ENCODE measurements at places on chromosomes 11 and 22.

- DNase-seq: no peak
Observed at GRCh38 chr22:26445577-26446275, 16.7 kb downstream of the ASPHD2 start.

GRCh38 chr11:35478471-35479091 is 46.8 kb downstream of the PAMR1 start:
- DNase-seq: no peak

DNA sequence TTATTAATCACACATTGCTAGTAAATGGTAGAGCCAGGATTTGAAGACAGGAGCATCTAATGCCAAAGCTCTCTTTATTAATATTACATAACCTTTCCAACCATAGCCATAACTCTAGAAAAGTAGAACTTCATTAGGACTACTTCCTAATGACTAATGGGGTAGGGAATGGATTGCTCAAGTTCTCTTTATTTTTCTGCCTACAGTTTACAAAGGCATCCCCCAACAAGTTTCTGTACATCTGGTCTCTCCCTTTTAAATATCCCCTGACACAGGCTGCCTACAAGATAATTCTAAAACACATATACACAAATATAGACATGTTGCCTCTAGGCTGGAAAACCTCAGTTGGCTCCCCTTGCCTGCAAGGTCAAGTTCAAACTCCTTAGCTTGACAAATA is 534.9 kb downstream of the SOX6 start:
- DNase-seq: no peak

GRCh38 chr11:95011376-95011775 is 13.7 kb upstream of the KDM4E start:
- no peak for DNase-seq

DNA sequence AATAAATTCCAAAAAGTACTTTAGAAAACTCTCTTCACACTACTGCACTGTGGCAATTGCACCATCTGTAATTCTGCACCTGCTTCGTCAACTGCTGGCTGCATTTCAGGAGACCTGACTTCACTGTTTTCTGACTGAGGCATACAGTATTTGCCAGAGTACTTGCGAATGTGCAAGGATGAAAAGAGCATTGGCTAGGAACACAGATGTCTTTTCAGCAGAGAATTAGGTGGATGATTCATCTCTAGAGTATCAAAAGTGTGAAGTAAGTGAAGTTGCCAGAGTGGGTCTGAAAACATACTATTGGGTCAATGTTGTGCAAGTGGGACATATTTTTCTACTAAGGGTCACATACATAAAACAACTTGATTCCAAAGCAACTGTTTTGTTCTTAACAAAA is 427.5 kb upstream of the CCDC90B start:
- no peak for DNase-seq

DNA sequence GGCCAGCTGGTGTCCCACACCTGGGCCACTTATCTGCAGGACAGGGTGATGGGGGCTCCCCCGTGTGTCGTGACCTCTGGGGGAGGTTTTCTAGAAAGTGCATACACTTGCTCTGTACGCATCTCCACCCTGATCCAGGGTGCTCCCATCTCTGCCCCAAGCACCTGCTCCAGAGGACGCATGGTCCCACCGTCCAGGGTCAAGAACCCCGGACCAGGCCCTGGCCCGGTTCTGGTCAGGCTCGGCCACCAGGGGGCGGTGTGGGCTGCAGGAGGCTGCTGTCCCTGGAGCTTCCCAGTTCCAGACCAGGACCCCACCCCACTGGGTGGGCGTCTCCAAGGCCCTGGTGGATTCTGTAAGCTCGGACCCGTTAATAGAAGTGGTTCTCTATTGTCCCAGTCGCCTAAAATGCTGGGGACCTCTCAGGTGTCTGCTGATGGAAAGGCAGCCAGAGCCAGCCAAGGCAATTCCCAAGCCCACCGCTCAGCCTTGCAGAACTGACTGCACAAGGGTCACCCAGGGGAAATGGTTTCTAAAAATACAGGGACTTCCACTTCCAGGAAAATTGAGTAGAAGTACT is 34.7 kb upstream of the SEPTIN5 start:
- DNase-seq: peak; percentile 22

DNA sequence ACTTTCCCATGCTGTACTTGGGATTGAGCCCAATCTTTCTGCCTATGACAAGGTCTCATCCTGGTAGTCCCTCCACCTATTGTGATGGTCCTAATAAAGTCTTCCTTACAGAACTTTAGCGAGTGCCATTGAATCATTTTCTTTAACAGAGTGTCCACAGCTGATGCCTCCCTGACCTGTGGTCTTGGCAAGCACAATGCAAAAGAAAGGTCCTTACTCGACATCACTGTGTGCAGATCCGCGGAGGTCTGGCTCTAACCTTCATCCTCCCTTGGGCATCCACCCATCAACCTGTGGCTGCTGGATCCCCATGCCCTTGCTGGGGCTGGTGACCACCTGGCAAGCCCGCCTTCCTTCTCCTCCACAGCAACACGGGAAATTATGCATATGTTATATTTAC is 1203.9 kb downstream of the TBC1D22A start:
- no peak for DNase-seq

- no peak for DNase-seq
Observed at GRCh38 chr11:123221096-123221561, 26.1 kb upstream of the CLMP start.

DNA sequence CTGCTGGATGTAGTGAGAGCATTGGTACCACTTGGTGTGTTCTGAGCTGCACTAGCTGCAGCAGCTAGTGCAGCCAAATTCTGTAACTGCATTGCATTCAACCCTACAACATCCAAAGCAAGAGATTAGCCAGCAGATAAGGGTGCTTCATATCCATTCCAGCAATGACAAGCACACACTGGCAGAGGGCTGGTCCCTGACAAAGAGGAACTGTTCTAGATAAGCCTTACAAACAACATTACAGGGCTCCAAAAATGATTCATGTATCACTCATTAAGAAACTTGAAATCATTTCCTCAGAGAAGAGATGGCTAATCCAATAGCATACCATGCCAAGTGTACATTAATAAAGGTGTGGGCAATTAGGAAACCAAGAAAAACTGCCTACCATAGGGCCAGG is 28.4 kb upstream of the RAPSN start:
- DNase-seq: no peak

DNA sequence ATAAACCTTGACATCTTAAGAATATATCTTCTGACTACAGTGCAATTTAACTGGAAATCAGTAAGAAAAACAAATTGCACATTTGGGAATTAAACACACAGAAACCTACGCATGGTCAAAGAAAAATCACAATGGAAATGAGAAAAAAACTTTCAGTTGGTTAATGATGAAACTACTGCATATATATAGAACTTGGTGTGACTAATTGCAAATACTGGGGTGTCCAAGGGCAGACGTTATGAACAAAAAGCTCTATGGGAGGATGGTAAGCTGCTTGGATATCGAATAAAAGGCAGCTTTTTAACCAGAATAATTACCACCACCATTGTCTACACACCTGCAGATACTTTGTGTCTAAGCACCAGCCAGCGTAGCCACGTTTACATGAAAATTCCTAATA is 791 bp downstream of the GDPD4 start:
- DNase-seq: no peak

DNA sequence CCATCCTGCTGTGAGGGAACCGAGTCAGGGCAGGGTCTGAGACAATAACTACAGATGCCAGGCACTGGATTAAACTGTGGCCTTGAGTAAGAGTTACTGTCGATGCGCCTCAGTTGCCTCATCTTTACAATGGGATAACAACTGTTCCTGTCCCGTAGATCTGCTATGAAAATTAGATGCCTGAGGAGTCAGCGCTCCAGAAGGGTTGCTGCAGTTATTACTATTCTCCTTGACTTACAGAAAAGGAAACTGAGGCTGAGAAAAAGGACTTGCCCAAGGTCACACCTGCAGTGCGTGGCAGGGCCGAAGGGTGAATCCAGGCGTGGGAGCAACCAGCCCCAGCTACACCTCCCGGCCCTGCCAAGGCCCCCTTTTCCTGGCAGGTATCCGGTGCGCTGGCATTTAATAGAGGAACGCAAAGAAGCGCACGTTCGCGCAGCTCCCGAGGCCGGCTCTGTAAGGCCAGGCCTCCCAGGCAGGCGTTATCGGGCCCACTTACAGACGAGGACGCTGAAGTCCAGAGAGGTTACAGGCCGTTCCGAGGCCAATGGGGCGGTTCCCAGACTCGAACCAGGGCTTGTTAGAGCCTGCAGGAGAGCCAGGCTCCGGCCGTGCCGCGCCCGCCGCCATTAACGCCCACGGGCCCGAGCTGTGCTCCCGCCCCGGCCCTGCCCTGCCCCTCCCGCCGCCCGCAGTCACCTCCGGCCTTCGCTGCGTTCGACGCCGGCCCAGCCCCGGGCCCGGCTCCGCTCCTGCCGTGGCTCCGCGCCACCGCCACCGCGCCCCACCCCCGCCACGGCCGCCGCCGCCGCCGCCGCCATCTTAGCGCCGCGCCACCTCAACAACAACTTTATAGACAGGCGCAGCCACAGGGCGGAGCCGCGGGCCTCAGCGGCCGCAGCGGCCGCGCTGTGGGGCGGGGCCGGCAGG is at the start of gene C11orf68:
TSS of gene C11orf68 (minus strand) at position 852 of the 930 bp plus-strand sequence. CDS start at position 821, 31 bp downstream.
- no peak for DNase-seq

DNA sequence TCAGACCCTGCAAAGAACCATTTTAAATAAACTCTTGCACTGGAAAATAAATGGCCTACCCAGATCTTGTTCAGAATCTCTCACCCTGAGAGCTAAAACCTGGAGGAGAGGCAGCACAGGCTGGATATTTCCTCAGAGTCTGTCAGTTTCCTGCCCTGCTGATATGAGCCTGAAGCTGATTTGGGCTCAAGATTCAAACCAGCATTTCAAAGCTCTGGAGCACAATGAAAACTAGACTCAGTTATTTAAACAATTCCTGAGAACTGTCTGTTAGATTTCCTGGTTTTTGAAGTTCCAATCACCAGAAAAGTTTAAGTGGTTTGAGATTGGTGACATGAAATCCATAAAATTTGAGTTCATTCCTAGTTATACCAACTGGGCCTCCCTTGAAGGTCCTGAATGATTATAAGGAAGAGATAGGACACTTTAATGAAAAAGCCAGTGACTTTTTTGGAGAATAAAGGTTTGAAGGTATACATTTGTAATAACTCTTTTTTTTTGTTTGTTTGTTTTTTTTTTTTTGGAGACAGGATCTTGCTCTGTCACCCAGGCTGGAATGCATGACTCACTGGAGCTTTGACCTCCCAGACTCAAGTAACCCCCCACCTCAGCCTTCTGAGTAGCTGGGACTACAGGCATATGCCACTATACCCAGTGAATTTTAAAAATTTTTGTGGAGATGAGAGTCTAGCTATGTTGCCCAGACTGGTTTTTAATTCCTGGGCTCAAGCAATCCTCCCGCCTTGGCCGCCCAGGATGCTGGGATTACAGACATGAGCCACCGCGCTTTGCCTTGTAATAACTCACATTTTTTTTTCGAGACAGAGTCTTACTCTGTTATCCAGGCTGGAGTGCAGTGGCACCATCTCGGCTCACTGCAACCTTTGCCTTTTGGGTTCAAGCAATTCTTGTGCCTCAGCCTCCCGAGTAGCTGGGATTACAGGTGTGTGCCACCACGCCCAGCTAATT is 8.0 kb upstream of the ESAM start:
- DNase-seq: no peak

- DNase-seq: no peak
Observed at GRCh38 chr22:38132794-38133193, 22.3 kb upstream of the BAIAP2L2 start.

GRCh38 chr22:38455530-38456271 is 702 bp upstream of the KCNJ4 start:
- DNase-seq: no peak

- no peak for DNase-seq
Observed at GRCh38 chr22:17871726-17872458, 97.6 kb upstream of the BID start.

GRCh38 chr11:57638005-57638781 is 11.5 kb downstream of the YPEL4 start:
- DNase-seq: no peak

- no peak for DNase-seq
Observed at GRCh38 chr11:79308429-79308828, 132.4 kb downstream of the TENM4 start.

DNA sequence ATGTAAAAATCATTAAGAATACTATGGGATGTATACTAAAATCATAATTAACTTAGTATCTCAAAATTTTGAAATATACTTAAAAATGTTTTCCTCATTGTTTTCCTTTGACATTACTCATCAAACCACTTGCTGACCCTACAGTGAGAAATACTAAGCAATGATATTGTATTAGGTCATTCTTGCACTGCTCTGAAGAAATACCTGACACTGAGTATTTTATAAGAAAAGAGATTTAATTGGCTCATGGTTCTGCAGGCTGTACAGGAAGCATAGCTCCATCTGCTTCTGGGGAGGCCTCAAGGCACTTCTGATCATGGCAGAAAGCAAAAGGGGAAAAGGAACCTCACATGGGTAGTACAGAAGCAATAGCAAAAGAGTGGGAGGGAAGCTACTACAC is 950.9 kb upstream of the CHORDC1 start:
- DNase-seq: no peak

DNA sequence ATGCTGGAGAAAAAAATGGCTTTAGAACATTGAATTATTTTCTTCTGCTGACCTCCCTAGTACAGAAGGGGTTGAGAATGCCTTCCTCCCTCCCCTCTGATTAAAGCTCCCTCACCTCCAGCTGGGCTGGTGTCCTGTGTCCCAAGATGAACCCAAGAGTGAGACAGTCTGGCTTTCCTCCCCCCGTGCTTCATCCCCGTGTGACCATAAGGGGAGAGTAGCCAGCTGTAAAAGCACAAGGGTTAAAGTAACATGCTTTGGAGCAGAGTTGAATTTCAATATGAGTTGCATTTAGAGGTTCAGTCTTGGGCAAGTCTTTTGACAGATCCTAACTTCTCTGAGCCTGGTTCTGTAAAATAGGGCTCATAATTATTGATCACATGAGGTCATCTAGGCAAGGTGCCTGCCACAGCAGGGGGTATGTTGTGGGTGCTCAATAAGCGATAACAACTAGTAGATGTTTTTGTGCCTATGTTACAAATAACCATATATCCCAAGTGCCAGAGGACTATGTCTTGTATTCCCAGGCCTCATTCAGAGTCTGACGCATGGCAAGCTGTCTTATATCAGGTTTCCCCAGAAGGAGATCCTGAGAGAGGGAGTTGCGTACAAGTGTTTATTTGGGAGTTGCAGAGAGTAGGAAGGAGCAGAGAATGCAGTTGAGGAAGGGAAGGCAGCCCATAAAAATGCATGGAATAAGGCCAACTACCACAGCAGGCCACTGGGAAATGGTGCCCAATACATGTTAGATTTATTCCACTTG is 4.1 kb downstream of the PRG2 start:
- no peak for DNase-seq
